ENCODE measurements at places on chromosomes 11 and 22.

- DNase-seq, result peak; percentile 16
Observed at GRCh38 chr22:19290400-19291217, 910 bp downstream of the CLTCL1 start.

GRCh38 chr22:41300661-41301060 lies 664 bp upstream of the ZC3H7B start:
- no peak for DNase-seq

- DNase-seq, result peak; percentile 96
Observed at GRCh38 chr11:86483940-86484794, 109.5 kb downstream of the CCDC81 start.

- DNase-seq, result no peak
Observed at GRCh38 chr11:75140269-75141138, 10.4 kb upstream of the SLCO2B1 start.

DNA sequence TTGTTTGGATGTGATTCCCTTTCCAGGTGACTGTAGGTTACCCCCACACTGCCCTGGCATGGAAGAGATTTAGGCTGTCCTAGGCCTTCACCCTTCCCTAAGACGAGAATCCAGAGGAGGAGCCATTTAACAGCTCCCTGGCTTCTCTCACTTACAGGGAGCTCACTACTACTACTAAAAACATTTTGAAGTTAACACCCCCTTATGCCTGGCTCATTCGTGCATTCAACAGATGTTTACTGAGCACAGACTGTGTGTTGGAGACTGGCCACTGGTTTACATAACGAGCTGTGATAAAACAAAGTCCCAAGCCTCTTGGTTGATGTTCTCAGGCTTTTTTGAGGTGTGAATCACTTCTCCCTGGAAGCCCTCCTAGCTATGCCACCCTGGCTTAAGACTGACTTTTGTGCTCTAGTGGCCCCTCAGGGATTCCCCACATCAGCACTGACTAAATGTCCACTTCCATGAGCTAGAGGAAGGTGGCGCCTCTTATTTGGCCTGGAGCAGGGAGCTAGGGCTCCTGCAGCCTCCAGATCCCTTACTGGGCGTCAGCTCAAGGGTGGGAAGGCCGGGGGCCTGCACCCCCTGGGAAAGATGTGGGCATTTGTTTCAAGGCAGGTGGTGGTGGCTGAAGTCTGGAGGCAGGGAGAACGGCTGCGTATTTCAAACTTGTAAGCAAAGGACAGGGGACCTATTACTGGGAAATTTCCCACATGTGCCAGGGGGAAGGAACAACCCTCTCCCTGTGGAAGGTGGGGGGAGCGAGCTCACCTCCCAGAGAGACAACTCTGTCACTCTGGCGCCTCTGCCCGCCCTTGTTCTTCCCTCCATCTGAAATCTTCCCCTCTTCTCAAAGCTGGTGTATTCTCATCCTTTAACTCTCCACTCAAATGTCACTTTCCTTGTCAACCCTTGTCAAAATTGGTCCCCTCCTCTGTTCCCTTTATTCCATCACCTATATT lies 19.4 kb upstream of the MALAT1 start:
- peak; percentile 83 for DNase-seq

DNA sequence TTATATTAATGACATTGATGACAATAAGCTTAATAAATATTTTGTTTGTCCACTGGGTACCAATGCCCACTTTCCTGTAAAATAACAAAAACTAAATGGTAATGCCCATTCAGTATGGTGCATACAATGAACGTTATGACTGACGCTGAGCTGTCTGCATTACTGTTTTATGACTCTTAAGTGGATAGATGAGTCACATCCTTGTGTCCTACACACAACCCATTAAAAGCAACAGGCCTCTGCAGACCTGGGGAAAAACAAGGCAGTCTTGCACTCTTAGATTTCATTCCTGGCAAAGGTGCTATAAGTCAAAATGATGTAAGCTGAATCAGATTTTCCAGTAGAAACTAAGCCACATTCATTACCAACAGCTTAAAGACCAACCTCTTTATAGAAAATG lies 176.3 kb upstream of the TMEM45B start:
- peak; percentile 53 for DNase-seq

- DNase-seq, result no peak
Observed at GRCh38 chr11:61349916-61350315, 11.8 kb downstream of the CYB561A3 start.

GRCh38 chr22:43418079-43418825 lies 6.4 kb downstream of the MPPED1 start:
- no peak for DNase-seq

DNA sequence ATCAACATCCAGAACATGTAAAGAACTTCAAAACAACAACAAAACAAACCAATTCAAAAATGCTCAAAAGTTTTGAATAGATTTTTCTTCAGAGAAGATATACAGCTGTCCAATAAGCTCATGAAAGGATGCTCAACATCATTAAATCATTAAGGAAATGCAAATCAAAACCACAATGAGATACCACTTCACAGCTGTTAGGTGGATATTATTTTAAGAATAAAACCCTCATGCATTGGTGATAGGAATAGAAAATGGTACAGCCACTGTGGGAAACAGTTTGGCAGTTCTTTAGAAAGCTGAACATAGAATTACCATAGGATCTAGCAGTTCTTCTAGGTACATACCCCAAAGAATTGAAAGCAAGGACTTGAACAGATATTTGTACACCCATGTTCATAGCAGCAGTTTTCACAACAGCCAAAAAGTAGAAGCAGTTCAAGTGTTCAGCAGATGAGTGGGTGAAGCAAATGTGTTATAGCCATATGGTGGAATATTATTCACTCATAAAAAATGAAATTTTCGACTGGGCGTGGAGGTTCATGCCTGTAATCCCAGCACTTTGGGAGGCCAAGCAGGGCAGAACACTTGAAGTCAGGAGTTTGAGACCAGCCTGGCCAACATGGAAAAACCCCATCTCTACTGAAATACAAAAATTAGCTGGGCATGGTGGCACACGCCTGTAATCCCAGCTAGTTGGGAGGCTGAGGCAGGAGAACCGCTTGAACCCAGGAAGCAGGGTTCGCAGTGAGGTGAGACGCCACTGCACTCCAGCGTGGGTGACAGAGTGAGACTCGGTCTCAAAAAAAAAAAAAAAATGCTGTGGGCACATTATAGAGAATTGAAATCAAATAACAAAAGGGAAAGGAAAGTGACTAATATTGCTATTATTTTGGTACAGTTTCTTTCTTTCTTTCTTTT lies 42.9 kb downstream of the CBL start:
- no peak for DNase-seq

GRCh38 chr11:60951606-60951903 lies 421 bp downstream of the SLC15A3 start:
- no peak for DNase-seq

- no peak for DNase-seq
Observed at GRCh38 chr11:123185326-123185725, 9.7 kb downstream of the CLMP start.

- DNase-seq, result no peak
Observed at GRCh38 chr11:2103668-2104523, 35.3 kb downstream of the IGF2 start.

- no peak for DNase-seq
Observed at GRCh38 chr11:121733858-121734257, 281.1 kb upstream of the SORL1-AS1 start.

DNA sequence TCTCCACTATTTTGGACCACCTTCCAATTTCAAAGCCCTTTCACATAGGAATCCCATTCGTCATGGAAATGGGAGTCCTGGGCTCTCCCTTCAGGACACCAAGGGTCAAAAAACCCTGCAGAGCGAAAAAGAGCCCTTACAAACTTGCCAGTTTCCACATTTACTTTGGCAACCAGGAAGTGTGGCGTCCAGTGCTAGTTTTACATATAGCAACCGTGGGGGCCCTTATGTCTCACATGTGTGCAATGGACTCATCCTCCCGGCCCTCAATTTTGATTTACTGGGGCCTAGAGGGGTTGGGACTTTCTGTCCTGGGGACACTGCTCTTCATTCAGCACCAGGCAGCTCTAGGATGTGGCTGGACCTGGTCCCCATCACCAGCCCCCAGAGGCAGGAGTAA lies 33.7 kb downstream of the DAGLA start:
- DNase-seq, result no peak

- no peak for DNase-seq
Observed at GRCh38 chr11:11985016-11985715, 23.3 kb downstream of the DKK3 start.

GRCh38 chr11:9250139-9250582 lies 15.0 kb downstream of the DENND5A start:
- no peak for DNase-seq

DNA sequence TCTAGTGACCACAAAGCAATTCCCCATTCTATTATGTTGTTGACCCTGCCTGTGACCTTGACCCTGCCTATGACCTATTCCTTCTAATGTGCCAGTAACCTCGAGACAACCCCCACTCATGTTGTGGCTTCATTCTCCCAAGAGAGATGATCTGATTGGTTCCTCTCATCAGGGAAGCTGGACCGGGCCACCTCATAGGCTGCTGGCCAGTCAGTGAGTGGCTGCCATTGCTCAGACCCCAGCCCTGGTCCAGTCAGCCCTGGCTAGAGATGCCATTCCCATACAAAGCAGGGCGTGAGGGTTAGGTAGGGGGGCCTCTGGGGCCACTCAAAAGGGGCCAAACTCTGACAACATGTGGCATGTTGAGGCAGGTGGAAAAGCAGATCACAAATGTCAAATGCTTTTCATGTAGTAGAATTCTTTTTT lies 11.9 kb downstream of the SLC29A2 start:
- DNase-seq, result no peak

DNA sequence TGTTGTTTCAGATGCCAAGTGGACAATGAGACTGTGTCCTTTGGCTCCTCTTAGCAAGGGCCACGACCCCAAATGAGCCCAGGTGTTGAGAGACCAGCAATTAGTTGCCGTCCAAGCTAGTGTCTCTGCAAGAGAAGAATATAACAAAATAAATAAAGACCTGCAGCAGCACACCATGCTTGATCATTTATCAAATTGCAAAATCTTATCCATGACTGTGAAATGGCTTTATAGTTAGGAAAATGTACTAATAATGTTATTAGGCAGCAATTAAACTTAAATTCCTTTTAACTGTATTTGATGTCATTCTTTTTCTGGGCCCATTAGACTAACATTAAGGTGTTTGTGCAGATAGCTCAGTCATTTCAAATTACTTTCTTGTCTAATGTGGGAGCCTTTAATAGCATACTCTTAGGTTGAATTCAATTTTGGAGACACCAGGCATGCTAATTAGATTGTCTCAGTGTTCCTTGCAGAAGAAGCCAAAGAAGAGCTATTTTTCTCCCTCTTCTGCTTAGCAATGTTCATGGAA lies 176.1 kb downstream of the RRAS2 start:
- no peak for DNase-seq

GRCh38 chr11:7899418-7899817 lies 31.6 kb downstream of the OR10A6 start:
- DNase-seq, result no peak

- no peak for DNase-seq
Observed at GRCh38 chr22:17945156-17945887, 79.0 kb downstream of the MICAL3 start.

GRCh38 chr11:58046231-58046630 lies 15.5 kb downstream of the OR6Q1 start:
- DNase-seq, result no peak

DNA sequence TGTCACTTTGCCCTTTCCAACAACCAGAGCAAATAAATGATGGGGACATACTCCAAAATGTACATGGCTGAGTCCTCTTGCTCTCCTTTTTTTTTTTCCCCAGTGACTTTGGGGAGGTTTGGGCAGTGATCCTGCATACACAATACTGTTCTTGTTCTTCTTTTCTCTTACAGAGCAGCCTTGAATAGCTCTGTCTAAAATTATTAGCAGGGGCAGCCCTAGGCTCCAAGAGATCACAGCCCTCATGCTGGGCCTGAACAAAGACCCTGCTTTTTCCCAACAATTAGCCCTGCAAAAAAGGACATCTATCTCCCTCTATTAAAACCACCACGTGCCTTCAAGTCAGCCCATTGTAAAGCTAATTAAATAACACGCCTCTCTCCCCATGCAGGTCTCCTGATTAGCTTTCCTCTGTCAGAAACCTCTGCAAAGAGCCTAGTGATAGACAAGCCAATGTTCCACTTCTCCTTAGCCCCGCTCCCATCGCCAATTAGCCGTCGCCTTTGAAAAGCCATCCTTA lies 54.7 kb downstream of the ETS1 start:
- DNase-seq, result no peak

DNA sequence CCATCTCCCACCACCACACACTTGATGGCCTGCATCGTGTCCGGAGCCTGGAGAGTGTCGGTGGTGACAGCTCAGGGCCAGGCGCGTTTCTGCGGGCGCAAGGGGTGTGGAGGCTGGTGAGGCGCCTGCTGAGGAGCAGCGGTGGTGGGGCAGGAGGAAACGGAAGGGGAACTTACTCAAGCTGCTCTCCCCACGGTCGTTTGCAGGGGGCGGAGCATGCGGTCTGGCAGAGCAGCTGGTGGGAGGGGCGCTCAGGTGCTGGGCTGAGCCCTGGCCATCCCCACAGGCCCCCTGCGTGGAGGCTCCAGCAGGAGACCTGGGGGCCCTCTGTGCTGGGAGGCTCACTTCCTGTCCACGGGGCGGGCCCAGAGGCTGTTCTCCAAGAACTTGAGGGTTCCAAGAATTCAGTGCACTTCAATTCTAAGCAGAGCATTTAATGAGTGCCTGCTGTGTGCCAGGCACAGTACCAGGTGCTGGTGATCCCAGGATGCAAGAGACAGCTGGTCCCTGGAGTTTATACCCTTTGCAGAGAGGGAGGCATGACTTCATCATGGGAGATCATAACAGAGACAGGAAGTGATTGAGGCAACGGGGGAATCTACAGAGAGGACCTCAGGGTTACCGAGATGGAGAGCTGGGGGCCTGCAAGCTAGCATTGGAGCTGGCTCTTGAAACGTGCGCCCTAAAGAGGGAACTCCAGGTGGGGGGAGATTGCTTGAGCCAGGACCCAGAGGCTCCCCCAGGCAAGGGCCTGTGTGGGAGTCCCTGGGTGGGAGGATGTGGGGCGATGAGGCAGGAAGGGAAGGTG lies at the start of gene RAC2:
RAC2 (minus strand) TSS at position 156 of the 808 bp plus-strand sequence; CDS start at position 35, 121 bp downstream.
- peak; percentile 45 for DNase-seq

GRCh38 chr11:72633068-72633467 lies 41.2 kb downstream of the PDE2A start:
- DNase-seq, result no peak

DNA sequence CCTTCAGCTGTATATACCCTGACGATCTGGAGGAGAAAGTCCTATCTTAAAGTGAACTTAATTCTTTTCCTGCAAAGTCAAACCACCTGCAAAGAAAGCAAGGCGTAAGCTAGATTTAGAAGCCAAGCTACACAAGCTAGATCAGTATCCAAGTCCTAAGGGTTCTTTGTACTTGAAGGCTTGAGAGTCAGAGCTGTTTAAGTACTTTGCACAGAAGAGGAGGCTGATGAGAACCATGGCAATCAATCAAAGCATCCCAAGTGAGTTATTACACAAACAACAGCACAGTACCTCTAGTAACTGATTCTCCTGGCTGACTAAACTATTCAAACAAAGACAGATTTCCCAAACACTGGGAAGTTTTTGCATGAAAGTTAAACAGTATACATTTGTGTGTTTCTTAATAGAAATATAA lies 1.9 kb downstream of the CDON start:
- DNase-seq, result peak; percentile 6

Measured in Caki2 (cell line).